ENCODE measurements at places on chromosomes 3 and 15.

DNA sequence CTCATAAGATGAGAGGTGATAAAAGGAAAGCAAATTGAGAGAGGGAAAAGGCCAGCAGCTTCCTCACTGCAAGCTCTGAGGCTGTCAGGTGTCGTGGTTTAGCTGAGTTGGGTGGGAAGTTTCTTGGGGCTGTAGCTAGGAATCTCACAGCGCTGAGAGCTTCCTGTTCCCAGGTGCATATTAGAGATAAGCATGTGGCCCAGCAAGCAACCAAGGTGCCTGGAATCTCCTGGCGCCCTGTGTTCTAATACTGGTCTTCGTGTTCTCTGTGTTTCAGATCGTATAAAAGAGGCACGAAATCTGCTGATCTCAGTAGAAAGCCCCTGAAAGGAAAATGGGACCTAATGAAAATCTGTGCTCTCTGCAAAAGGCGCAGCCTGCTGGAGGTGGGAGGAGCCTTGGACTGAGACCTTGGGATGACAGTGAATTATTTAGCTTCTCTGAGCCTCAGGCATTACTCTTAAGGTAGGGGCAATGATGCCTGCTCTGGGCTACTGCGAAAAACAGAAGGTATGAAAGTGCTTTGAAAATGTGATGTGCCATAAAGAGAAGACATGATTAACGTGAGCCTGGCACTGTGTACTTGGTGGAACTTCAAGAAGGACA lies 499.9 kb downstream of the TBL1XR1 start:
- DNase-seq = no peak

DNA sequence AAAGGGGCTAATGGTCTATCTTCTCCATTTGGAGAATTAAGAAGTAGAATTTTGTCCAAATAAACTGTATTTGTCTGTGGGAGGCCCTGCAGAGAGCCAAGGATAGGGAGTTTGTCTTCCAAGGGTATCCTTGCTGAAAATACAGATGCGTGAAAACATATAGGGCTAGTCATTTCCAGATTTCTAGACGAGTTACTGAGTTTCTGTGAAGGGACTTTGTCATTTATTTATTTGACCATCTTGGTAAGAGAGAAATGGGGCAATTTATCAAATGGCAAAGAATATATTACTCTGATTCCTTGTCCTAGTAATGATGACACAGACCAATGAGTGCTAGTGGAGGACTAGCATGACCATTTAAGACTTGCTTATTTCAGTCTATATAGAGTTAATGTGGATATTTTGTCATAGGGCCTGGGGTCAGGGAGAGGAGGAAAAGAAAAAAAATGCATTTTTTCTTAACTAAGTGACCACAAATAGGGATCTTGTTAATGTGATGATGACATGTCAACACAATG lies 376.6 kb upstream of the ONECUT1 start:
- no peak for DNase-seq

DNA sequence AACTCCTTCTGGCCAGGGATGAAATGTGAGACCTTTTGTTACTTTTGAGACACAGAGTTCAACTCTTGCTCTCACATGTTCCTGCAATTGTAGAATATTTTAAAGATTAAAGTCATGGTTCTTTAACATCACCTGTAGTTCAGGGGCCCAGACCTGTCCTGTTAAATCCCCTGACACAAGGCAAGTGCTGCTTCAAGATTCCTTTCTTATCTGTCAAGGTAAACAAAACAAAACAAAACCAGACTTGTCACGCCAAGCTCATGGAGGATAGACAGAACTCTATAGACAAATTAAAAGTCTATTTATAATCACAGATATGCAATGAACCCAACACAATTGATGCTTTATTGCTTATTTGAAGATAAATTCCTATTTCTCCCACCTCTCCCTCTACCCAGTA lies 48.6 kb upstream of the NEDD4 start:
- no peak for DNase-seq

DNA sequence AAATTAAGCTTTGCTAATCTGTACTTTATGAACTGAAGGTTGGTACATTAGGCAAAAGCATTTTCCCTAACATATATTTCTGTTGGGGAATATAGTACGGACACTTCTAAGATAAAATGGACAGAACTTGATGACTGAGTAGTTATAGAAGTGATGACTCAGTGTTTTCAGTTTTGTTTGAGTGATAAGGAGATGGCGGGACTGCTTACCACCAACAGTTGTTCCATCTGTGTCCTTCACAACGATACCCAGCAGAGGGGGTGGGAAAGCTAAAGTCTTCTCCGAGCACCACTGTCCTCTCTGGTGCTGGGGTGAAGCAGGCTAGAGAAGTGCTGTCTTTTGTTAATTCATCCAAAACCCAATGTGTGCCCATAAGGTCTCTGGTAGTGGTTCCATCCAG lies 195.8 kb downstream of the CD47 start:
- DNase-seq = no peak

- no peak for DNase-seq
These were observed 115.2 kb upstream of the AGBL1 start for GRCh38 chr15:85964471-85964870.

DNA sequence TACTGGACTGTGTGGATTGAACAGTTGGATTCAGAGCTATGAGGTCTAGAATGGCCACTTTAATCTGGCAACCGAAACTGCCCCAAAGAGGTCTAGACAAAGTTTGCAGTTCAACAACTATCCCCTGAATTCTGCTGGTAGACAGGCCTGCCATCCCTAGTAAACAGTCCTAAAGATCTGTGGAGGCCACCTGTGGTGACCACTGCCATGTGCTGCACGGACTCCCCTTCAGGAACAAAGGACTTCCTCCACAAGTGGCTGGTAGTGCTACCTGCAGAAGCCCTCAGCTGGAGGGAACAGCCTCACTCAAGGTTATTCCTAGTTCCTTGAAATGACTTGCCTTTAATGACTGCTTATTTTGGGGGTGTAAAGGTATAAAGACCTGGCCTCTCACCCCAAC lies 6.1 kb downstream of the TNFAIP8L3 start:
- no peak for DNase-seq
